ENCODE measurements at places on chromosomes 11 and 22. TPM values are rescaled to one million over a fixed set of nuclear protein-coding genes. Genes with fewer than 3 reads are reported as not detected.

The OR4X2 gene
- total RNA-seq, result not detected

DNA sequence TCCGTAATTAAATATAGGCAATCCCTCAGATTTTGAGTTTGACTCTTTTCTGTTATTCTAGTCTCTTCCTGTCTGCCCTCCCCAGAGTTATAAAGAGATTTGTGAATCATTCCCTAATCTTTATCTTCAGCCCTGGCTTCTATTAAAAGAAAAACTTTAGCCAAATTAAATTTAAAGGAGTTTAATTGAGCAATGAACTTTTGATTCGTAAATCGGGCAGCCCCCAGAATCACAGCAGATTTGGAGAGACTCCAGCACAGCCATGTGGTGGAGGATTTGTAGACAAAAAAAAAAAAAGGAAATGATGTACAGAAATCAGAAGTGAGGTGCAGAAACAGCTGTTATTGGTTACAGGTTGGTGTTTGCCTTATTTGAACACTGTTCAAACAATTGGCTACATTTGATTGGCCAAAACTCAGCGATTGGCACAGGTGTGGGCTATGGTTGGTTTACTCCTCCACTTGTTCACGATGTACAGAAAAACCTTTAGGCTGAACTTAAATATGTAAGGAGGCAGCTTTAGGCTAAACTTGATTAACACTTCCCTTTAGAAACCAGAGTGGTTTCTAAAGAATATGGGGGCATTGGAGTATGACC is 2.3 kb upstream of the ALKBH8 start:
- DNase-seq, result peak; percentile 50

DNA sequence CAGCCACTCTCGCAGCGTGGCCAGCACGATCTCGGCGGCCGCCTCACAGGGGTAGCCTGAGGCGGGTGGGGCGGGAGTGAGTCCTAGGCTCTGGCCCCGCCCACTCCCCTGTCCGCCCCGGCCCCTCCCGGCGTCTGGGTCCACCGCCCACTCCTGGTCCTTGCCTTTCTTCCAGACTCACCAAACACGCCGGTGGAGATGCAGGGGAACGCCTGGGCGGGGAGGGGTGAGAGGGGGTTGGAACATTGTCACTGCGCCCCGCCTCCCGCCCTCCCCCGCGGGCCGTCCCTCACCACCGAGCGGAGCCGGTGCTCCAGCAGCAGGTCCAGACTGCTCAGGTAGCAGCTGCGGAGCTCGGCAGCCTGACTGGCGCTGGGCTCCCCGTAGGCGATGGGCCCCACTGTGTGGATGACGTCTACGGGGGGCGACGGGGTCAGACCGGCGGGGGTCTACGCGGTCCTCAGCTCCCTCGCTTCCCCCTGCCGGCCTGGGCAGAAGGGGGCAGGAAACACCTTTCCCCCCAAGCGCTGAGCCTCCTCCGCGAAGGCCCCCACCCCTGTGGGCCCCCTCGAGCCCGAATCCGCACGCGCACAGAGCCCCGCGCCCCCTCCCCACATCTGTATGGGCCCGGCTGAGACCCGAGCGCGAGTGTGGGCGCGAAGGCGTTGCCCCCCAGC is 13.2 kb downstream of the OTUB1 start:
- DNase-seq, result peak; percentile 77

DNA sequence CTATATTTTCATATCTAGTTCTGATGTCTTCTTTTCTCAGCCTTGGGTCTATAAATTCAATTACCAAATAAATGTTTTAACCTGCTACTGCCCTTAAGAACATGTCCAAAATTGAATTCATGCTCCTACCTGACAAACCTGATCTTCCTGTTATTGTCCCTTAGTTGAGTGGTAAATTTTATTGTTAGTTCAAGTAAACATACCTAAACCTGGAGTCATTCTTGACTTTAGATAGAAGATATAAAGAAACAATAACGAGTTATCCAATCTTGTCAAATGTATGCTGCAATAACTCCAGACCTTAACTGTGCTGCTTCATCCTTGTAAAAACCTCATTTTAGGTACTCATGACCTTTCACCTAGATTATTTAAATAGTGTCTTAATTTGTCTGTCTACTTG is 34.6 kb upstream of the SC5D start:
- DNase-seq, result no peak
